ENCODE measurements at places on chromosomes 4 and X.

DNA sequence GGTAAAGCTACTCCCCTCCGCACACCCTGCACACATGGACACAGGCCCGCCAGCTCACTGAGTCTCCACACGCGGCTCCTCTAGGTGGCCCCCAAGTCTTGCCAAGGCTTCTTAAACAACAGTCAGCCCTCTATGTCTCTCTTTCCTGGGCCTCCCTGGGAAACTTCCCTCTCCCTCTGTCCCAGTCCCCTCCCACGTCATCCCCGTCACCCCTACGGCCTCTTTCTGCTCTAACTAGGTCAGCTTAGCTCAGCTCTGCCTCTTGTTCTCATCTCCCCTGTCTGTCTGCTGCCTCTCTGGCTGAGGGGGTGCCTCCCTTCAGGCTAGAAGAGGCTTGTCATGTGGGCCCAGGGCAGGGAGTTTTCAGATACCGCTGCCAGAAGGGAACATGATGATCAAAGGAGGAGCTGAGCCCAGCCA is 38.8 kb downstream of the SEPTIN6 start:
- DNase-seq: no peak

- no peak for DNase-seq
Measured at GRCh38 chr4:124947622-124948265, 235.2 kb upstream of the ANKRD50 start.

- DNase-seq: no peak
Measured at GRCh38 chrX:50200907-50201306, at the start of gene AKAP4. Gene AKAP4, minus strand, starts transcription at chrX:50201007. Its CDS starts 118 bp downstream, at chrX:50200889.

DNA sequence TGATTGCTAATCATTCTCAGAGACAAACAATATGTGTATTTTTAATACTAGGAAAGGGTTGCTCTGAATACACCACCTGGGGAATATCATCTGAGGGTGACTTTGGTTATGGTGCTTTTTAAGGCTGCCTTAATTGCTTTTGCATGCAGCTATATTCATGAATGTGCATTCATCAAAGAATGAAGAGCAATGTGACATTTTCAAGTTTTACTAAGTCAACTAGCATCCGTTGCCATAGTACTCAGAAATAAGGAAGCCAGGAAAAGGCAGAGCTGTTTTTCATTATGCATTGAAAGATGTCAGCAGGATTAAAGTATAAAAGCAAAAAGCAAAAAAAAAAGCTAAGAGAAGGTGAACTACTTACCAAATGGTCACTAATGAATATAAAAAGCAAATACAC is 67.4 kb upstream of the PCDH18 start:
- no peak for DNase-seq

DNA sequence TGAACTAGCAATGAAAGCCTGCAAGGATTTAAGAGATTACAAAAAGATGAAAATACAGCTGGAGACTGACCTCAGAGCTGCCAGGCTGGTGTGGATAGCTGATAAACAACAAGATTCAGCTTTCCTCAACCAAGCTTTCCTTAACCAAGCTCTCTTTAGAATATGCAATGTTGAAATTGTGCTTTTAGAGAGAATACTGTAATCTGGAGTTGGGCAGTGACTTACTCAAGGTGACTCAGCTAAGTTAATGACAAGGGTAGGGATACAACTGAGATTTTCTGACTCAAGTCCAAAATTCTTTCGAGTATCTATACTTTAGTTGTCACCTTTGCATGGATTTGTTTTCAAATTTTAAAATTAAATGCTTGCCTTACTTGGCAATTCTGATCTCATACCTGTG is 98.0 kb downstream of the AMMECR1 start:
- no peak for DNase-seq

- DNase-seq: no peak
Measured at GRCh38 chr4:33518856-33519255, 2725.5 kb downstream of the ARAP2 start.

DNA sequence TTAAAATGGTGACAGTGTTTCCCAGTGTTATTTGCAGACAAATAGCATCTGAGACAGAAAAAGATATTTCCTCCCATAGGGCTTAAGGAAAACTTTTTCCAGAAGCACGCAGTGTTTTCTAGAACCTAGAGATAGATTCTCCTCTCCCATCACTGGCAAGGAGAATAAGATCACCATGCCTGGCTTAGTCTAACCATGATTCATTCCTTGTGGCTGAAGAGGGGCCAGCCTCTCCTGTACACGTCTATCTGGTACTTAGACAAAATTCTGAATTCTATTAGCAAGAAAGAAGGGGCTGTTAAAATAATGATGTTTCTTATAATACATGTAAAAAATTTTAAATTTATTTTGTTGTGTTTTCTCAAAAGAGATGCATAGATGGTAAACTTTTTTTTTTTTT is 296.1 kb upstream of the LDB2 start:
- no peak for DNase-seq

DNA sequence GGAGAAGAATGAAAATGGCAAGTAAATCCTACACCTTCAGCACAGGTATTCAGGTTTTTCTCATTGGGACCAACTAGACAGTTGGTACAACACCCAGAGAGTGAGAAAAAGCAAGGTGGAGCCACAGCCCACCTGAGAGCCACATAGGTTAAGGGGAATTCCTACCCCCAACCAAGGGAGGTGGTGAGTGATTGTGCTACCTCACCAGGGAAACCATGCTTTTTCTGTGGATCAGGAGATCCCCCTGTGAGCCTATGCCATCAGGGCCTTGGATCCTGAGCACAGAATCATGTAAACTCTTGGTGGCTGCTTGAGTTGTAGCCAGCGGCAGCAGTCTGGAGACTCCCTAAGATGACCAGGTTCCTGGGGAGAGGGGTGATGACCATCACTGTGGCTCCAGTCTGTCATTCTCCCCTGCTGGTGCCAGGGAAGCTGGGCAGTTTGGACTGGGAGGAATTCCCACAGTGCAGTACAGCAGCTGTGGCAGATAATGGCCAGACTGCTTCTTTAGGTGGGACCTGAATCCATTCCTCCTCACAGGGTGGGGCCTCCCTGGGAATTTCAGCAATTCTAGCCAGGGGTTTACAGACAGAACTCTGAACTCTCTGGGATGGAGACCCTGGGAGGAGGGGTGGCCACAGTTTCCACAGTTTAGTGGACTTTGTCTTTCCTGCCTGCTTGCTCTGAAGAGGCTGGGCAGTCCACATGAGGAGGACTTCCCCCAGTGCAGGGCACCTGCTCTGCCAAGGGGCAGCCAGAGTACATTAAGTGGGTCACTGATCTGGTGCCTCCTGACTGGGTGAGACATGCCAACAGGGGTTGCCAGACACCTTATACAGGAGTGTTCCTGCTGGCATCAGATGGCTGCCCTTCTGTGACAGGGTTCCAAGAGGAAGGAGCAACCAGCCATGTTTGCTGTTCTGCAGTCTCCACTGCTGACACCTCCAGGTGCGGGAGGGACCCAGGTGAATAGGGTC is 43.2 kb downstream of the PARM1 start:
- no peak for DNase-seq

DNA sequence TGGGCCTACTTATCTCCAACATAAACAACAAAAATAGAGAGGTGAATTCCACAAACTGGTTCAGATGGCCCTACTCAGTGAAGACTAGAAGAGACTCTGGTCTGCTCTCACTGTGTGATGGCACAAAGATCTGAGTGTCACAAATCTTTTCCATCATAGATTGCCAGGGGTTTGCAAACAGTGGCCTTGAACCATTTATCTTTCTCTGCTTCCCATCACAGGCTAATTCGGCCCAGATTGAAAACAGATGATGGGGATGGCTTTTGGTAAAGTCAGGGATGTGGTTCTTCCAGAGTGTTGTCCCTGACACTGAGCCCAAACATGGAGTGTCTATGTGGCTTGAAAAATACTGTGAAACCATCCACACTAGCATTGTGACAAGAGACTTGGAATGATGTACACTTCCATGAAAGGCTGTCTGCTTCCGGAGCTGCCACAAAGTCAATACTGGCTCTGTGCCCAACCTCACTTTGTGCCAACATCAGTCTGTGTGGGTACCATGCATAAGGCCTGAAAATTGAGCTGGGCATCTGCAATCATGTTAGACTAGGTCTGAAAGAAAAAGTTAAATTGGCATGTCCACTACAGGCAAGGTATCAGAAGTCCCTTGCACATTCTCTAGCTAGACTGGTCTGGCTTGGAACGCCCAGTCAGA is 25.2 kb upstream of the PLAC1 start:
- no peak for DNase-seq

DNA sequence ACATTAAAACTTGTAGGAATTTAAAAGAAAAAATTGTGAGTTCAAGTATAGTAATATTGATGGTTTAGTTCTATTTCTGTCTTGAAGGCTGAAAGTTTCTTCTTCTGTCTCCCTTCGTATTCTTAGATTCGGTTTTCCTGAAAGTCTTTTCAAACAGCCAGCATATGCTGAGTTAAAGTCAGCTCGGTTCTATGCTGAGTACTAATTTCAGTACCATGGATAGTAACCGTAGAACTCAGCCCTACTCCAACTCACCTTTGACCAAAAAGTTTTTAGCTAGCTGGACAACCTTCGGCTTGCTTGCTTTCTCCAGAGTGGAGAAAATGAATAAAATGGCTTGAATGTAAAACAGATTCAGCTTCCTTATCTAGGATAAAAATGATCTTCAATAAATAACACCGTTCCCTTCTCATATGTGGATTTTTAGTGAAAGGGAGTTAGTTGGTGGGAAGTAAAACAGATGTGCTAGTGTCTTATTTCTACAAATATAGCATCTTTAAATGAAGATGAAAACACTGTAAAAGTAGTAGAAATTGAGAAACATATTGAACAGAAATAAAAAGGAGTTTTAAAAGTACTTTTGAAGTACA is 5.2 kb downstream of the POU4F2 start:
- DNase-seq: no peak

DNA sequence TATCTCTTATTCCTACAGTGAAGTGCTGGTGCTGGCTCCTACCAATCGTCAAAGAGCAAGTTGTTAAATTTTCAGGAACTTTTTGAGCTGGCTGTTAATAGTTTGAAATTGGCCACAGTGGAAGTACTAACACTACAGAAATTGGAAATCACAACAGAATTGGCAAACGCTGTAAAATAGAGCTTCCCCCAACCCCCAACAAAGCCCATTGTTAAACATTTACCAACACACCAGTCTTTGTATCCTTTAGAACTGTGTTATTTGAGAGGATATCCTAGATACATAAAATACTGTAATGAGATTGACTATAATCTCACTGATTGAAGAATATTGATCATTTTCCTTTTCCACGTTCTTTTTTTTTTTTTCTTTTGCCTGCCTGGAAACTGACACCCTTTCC is 37.4 kb downstream of the FAM241A start:
- no peak for DNase-seq

DNA sequence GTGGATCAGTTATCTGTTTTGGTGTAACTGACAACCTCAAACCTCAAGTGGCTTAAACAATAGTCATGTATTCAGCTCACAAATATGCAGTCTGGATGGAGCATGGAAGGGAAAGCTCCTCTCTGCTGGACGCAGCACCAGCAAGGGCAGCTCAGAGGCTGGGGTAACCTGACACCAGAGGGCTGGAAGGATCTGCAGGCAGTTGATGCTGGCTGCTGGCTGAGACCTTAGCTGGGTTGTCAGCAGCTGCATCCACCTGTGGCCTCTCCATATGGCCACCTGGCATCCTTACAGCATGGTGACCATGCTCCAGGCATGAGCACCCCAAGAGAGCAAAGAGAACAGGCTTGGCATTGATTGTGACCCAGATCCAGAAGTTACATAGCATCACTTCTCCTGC is 46.7 kb downstream of the ENPP6 start:
- DNase-seq: no peak

DNA sequence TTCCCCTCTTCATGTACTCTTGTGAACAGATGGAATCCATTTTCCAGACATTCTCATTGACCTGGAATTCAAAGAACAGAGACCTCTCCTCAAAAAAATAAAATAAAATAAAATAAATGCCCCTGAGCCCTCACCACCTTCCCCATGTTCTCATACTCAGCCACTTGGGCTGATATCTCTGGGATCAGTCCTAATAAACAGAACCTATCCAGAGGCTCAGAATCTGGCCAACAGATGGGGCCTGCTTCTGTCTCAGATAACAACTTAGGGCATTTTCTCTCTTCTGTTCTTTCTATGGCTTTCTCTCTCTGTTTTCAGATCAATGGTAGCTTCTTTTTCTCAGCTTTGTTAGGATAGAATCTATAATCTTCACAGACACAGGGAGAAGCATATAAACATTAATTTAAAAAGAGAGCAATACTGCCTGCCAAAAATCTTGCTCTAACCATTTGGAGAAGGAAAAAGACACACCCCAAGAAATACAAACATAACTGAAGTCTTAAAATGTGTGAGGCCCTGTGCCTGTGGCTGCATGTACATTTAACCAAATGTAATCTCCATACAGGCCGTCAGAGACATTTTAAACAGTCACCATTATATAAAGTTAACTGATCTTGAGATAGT is 907.1 kb downstream of the FAT4 start:
- no peak for DNase-seq

DNA sequence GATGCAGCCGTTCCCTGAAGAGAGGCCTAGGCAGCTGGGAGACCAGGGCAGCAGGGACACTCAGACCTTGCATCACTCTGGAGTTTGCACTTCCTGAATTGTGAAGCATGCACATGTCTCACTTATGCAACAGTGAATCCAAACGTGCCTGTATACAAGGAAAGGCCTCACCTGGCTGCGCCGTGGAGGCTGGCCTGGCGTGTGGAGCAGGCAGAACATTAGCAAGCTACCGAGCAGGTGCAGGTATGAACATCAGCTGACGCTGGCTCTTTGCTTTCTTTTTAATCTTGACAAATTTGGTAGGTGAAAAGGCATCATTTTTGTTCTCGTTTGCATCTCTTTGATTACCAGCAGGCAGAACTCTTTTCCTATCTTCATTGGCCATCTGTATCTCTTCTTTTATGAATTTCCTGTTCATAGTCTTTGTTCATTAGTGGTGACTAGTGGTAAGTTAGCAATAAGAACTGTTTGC is 37.1 kb upstream of the IRAK1 start:
- no peak for DNase-seq

DNA sequence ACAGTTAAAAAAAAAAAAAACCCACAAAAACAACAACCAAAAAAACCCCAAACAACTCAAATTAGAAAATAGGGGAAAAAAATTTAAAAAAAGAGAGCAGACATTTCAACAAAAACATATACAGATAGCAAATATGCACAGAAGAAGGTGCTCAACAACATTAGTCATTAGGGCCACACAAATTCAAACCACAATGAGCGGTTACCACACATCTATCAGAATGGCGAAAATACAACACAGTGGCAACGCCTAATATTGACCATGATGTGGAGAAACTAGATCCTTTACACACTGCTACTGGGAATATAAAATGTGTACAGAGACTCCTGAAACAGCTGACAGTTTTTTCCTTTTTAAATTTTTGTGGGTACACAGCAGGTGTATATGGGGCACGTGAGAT is 19.4 kb downstream of the LYAR start:
- no peak for DNase-seq

DNA sequence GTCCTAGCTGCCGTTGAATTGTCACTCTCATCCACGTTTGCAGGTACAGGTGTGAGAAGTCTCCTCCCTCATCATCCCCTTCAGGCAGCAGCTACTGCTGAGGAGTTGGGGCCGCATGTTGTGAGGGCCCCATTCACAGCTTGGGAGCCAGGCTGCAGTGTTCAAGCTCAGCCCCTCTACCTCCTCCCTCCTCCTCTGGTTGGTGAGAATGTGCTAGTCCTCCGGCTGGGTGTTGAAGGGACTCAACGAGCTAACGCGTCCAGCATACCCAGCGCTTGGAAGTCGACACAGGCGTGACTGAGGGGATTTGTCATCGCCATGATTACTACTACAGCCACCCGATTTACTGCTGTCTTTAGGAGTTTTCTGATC is 82.0 kb upstream of the PSAPL1 start:
- DNase-seq: no peak

- no peak for DNase-seq
Measured at GRCh38 chr4:117968606-117969005, 65.7 kb upstream of the NDST3 start.
